Left hindlimb (tissue), 1 donor: ENCODE measurements at places on chromosomes 1 and 21.
A peak's percentile ranks its signal among the peaks of the same experiment; 100 is the strongest.

- DNase-seq: no peak
Measured at GRCh38 chr1:224482619-224483018, 48.0 kb upstream of the WDR26 start.

- DNase-seq: no peak
Measured at GRCh38 chr1:100145116-100145515, 12.2 kb downstream of the TRMT13 start.

DNA sequence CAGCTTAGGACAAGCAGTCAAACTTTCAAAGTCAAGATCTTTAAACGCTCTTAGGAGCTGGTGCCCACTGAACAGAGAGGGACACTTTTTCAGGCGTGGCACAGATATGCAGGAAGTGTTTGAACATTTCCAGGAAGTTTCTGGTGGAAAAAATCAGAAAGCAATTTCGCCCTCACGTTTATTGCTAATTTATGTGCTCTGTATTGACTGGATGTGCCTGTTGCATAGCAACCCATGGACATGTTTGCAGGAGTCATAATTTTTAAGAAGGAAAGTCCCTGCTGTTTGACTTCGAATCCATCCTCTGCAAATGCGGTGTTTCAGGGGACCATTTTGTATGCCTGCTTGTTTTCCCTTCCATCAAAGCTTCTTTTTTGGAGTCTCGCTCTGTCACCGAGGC, 239.9 kb upstream of the IRF2BP2 start:
- DNase-seq: no peak

- DNase-seq: no peak
Measured at GRCh38 chr1:208002078-208002477, 91.2 kb upstream of the CD34 start.

- DNase-seq: no peak
Measured at GRCh38 chr21:36732217-36732616, 33.3 kb downstream of the SIM2 start.

DNA sequence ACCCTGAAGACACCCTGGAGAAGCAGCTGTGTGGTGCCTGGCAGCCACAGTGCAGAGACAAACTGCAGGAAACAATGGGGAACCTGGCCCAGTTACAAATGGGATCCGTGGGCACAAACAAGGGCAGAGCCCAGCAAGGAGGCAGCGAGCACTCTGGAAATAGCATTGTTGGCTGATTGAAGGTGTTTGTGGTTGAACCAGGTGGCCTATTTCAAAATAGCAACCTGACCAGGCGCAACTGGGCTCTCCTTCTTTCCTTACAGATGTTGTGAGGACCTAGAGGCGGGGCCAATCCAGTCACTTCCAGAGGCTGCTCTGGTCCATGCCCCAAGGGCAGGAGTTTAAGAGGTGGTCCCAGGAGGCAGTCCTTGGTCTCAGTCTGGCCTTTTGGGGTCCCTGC, 21.7 kb upstream of the ZBTB21 start:
- no peak for DNase-seq

DNA sequence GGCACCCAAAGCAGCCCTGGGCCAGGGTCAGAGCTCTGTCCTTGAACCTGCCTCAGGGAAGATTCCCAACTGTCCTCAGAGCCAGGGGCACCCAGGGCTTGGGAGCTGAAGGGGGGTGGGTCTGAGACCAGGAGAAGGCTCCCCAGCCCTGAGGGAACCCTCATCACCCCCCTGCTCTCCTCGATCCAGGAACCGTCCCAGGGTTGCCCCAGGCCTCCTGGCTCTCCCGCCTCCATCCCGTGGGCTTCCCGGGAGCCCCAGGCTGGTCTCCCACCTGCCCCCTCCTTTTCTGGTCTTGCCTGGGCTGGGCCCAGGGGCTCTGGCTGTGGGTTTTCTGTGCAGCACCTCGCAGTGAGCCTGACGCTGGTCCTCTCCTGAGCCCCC, 6.7 kb upstream of the SAMD11 start:
- peak; percentile 21 for DNase-seq

DNA sequence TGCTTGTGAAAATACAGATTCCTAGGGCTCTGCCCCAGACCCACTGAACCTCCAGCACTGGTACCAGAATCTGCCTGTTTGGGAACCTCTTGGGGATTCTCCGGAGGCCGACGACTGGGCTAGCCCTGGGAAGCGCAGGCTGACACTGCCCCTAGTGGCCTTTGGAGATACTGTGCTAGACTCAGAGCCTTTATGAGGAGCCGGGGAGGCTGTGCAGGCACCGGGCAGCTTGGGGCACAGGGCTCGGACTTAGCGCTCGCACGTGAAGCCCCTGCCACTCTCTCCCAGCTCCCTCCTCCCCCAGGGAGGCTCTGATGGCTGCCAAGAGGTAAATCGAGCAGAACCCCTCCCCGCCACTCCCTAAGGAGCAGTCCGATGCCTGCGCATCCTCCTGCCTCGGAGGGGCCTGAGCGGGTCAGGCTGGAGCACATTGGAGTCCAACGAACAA, 144.6 kb upstream of the TNR start:
- DNase-seq: peak; percentile 60
